Renal pelvis (tissue), 12 donors: ENCODE measurements at places on chromosomes 3 and 15. TPM values are rescaled to one million over a fixed set of nuclear protein-coding genes. Genes with fewer than 3 reads are reported as not detected.

The EPB42 gene
- polyA plus RNA-seq = 1.1 TPM

The MST1R gene
- polyA plus RNA-seq = 1.00 TPM

The RBP2 gene
- 0.58 TPM for polyA plus RNA-seq

The ATP2B2 gene
- polyA plus RNA-seq = 0.74 TPM

The TMC3 gene
- 0.11 TPM for polyA plus RNA-seq

The FSIP1 gene
- 2.7 TPM for polyA plus RNA-seq

The LRRC2 gene
- polyA plus RNA-seq = 2.1 TPM

The GOLGA8O gene
- 0.75 TPM for polyA plus RNA-seq

The DNAJC17 gene
- 38.7 TPM for polyA plus RNA-seq

The RHO gene
- polyA plus RNA-seq = 0.34 TPM

The LTF gene
- 3.6 TPM for polyA plus RNA-seq

The ZPLD1 gene
- 0.41 TPM for polyA plus RNA-seq

The BFSP2 gene
- 0.13 TPM for polyA plus RNA-seq

The CCDC54 gene
- not detected for polyA plus RNA-seq

The TTLL13 gene
- 0.07 TPM for polyA plus RNA-seq

The CEMIP gene
- polyA plus RNA-seq = 6.1 TPM

The CPN2 gene
- 0.62 TPM for polyA plus RNA-seq

The IL16 gene
- 4.8 TPM for polyA plus RNA-seq

The DNAH12 gene
- polyA plus RNA-seq = 1.6 TPM

The ZNF280D gene
- 46.6 TPM for polyA plus RNA-seq

The HEMK1 gene
- 33.4 TPM for polyA plus RNA-seq

The CHRM5 gene
- polyA plus RNA-seq = 0.19 TPM

The PPP1R14D gene
- 0.50 TPM for polyA plus RNA-seq

The DZIP1L gene
- polyA plus RNA-seq = 22.2 TPM

The SNTN gene
- not detected for polyA plus RNA-seq

The FHIT gene
- polyA plus RNA-seq = 25.5 TPM

The GOLGA6L10 gene
- polyA plus RNA-seq = 15.9 TPM

The LRRC3B gene
- 1.4 TPM for polyA plus RNA-seq

The ACTC1 gene
- polyA plus RNA-seq = 0.87 TPM

The GPR149 gene
- not detected for polyA plus RNA-seq

The CSTA gene
- polyA plus RNA-seq = 0.31 TPM

The TGM5 gene
- not detected for polyA plus RNA-seq

The MAP6D1 gene
- 1.6 TPM for polyA plus RNA-seq

The TUSC2 gene
- 29.8 TPM for polyA plus RNA-seq

The MYEF2 gene
- polyA plus RNA-seq = 140 TPM

The SERINC4 gene
- 0.25 TPM for polyA plus RNA-seq

The CDC25A gene
- polyA plus RNA-seq = 12.2 TPM

The PLCH1 gene
- 12.8 TPM for polyA plus RNA-seq

The DIPK2A gene
- polyA plus RNA-seq = 33.4 TPM

The TRAK1 gene
- 41.5 TPM for polyA plus RNA-seq

The ZIC1 gene
- polyA plus RNA-seq = not detected
